ENCODE measurements at places on chromosomes 5 and 9. TPM values are rescaled to one million over a fixed set of nuclear protein-coding genes. Genes with fewer than 3 reads are reported as not detected.

The MCIDAS gene
- total RNA-seq: not detected

The ELOVL7 gene
- total RNA-seq: 23.2 TPM

The HSPB3 gene
- total RNA-seq: 0.31 TPM

The LHFPL2 gene
- total RNA-seq: 9.4 TPM

The PCDHB3 gene
- total RNA-seq: under 0.01 TPM

Data from mononuclear cell (primary cell).